Activated CD4-positive, alpha-beta T cell treated with anti-CD3 and anti-CD28 coated beads, Interleukin-2, amount 50 U/mL, for 1 hour (primary cell): ENCODE measurements at places on chromosomes 3 and 15.

DNA sequence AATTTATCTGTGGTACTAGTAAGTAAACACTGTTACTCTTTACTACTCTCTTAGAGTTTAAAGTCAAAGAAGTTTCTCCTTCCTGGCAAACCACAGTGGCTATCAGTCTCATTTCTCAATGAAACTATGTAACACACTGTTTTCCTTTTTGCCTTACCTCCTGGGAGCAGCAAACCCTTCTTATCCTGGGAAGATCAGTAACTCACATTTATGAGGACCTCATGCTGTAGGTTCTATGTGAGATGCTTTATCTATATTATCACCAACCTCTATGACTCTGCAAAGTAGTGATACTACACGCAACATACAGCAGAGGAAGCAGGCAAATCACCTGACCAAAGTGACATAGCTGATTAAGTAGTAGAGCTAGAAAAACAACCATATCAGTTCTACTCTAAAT lies 35.3 kb downstream of the PBRM1 start:
- DNase-seq = no peak

DNA sequence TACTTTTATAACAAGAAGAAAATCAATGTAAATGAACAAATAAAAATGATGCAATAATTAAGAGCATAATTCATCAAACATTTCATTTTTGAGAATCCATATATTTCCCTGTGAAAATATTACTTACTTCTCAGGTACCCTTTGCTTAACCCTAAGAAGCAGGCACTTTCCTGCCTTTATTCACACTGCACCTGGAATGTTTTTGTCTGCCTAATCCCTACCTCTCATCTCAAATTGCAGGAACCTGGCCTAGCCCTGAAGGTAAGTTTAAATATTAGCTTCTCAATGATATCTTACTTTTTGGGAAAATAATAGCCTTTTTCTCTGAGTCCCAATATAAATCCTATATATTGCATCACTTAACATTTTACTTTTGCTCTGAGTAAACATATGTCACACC lies 559.1 kb downstream of the FGF12 start:
- DNase-seq = no peak

DNA sequence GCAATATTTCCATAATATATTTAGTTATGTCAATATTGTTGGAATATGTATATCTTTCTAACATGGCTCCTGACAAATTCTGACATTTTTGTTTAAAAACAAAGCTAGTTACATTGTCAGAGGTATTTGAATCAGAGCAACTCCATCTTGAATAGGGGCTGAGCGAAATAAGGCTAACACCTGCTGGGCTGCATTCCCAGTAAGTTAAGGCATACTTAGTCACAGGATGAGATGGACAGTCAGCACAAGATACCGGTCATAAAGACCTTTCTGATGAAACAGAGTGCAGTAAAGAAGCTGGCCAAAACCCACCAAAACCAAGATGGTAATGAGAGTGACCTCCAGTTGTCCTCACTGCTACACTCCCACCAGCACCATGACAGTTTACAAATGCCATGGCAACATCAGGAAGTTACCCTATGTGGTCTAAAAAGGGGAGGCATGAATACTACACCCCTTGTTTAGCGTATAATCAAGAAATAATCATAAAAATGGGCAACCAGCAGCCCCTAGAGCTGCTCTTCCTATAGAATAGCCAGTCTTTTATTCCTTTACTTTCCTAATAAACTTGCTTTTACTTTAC lies 30.4 kb downstream of the RPL22L1 start:
- no peak for DNase-seq

DNA sequence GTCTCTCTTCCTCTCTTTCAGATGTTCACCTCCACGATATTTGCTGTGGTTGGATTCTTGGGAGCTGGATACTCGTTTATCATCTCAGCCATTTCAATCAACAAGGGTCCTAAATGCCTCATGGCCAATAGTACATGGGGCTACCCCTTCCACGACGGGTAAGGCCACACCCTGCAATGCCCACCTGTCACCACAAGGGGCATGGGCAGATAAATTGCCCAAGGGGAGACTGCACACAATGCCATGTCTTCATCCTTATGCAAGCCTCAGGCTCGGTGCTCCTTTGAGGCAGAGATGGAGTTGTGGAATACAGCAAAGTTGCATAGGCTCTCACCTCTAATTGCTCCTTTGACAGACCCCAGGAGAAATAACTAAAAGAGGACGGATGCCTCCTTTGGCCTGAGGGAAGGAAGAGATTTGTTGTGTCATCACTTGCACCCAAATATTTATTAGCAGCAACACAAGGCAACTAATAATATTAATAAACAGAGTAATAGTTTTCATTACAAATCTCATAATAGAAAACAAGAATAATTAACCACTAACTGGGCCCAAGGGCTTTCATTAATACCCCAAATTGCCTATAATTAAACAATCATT lies 13.2 kb downstream of the TM4SF4 start:
- no peak for DNase-seq

GRCh38 chr3:192844836-192845525 lies 72.7 kb downstream of the MB21D2 start:
- DNase-seq = no peak

DNA sequence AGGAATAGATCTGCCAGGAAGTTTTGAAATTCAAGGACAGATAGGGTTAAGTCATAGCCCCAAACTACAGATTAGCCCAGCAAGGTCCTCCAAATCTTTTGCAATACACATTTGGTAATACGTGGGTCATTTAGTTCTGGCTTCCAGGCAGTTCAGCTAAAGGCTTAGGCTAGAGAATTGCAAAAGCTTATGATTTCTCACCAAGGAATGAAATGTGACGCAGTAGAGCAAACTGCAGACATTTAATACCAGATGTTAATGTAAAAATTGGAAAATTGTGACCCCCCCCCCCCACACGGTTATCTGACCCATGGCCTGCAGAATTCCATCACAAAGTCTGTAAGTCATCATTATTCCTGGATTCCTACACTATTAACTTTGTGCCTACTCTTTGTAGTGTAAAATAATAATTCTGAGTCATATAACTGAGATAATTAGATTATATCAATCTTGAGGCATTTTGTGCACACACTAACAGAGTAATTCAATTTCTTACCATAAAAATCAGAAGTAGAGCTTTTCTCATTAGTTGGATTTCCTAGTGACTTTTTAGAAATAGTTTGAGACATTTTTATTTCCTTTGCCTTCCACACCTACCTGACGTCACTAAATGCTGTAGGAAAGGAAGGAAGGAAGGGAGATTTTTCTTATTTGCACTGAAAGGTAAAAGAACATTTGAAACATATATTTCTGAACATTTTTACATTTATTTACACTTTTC lies 235.2 kb downstream of the DTWD1 start:
- DNase-seq = no peak

GRCh38 chr15:69156736-69157381 lies 3.6 kb upstream of the GLCE start:
- no peak for DNase-seq

DNA sequence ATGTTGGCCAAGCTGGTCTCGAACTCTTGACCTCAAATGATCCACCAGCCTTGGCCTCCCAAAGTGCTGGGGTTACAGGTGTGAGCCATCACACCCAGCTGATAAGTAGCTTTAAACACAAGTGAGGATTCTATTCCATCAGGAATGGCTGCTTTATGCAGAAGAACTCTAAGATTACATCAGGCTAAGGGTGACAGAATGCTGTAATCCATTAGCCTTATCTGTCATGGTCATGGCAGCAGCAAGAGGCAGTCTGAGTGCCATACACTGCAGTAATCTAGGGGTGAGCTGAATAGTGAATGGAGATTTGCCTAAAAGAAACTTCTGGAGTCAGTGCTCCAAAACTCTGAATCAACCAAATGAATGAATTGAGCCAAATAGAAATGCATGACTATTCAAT lies 39.6 kb downstream of the LIPC start:
- no peak for DNase-seq

DNA sequence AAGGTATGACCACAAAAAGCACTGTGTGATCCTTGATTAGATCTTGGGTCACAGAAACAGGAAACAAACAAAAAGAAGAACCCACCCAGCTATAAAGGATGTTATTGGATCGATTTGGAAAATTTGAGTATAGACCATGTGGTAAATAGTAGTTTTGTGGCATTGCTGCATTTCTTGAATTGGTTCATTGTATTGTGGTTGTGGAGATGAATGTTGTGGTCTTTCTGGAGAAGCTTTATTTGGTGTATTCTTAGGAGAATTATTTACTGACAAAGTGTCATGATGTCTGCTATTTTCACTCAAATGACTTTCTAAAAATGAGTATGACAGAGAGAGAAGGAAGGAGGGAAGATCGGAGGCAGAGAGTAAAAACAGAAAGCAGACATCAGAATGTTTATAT lies 406.2 kb downstream of the CNTN4 start:
- DNase-seq = no peak

GRCh38 chr3:179105881-179106280 lies 34.3 kb upstream of the ZMAT3 start:
- DNase-seq = no peak

GRCh38 chr3:95123104-95123503 lies 1060.2 kb downstream of the NSUN3 start:
- no peak for DNase-seq

DNA sequence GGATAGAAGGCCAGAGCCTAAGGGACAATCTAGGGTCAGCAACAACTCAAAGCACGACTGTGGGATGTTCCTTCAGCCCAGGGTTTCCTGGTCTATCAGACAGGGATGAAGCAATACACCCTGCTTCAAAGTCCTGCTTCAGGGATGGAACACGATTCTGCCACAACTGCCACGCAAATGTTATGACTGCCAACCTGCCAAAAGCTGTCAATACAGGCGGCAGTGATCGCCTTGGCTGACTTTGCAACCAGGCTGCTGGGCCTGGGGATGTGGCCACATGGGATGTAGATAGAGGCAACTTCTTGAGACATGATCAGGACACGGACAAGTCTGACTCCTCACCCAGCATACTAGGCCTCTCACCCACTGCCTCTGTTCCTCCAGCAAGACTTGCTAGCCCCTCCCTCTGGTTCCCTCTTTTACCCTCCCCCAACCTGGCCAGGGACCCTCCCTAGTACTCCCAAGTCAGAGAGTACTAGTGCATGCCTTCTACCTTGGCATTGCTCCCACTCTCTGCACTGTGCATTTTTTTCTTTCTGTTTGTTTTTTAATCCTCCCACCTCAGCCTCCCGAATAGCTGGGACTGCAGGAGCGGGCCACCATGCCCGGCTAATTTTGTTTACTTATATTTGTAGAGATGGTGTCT lies 7.6 kb downstream of the CCDC12 start:
- no peak for DNase-seq

GRCh38 chr15:81091889-81092558 lies 42.0 kb upstream of the CFAP161 start:
- no peak for DNase-seq

- DNase-seq = no peak
These were observed 59.1 kb downstream of the SST start for GRCh38 chr3:187610981-187611511.

- no peak for DNase-seq
These were observed 335.2 kb downstream of the RORA start for GRCh38 chr15:60893886-60894285.

GRCh38 chr15:100346866-100347512 lies 5.2 kb upstream of the ADAMTS17 start:
- DNase-seq = no peak

DNA sequence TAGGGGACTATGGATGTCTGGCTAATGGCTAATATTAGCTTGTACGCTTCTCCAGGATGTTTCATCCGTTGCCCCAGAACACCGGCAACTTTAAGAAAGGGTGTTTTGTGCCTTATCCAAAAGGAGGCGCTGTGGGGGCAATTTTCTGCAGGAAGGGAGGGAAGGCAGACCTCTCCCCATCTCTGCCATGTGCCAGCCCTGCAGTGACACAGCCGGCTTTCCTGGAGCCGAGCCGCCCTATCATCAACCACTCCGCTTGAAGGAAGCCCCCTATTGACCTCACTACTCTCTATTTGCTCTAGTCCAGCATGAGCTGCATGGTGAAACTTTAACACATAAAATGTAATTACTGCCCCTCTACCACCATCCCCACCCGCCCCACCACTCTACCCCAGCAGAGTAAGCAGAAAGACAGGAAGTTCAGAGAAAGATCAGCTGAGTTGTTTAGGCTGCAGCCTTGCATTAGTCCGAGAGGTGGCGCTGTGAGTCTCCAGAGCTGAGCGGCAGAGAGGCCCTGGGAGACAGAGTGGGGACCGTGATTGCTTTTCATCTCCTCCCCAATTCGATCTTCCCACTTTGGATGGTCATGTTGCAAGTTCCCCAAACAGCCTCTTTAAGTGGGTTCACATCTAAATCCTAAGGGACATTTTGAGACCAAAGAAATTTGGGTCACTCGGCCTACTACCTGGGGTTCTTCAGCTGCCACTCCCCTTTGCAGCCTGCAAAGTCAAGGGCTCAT lies 24.5 kb upstream of the RAD18 start:
- peak; percentile 54 for DNase-seq

- DNase-seq = no peak
These were observed 28.9 kb downstream of the TKT start for GRCh38 chr3:53226841-53227407.

- no peak for DNase-seq
These were observed 766 bp upstream of the EMC4 start for GRCh38 chr15:34223904-34224596.

DNA sequence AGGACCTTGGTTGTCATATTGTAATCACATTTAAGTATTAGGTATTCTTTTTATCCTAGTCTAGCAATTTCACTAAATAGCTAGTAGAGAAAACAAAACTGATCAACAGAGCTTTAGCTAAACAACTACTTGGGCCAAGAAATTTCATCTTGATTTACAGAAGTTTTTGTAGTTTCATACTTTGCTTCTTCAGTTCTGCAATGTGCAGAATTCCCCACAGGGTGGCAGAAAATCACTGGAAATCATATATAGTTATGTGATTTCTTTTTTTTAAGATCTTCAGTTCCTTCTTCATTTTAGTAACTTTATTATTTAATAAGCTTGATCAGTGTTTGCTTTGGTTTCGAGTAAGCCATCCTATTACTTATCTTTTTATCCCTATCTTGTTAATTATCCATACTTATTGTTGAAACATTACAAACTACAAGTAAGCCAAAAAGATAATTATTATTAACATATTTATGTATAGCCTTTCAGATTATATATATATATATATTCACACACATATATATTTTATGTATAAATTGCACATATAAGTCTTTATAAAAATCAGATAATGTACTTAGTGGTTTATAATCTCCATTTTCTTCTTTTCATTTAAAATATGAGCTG lies 2.2 kb upstream of the BNIP2 start:
- DNase-seq = peak; percentile 44

GRCh38 chr15:52234596-52235541 lies 43.7 kb upstream of the GNB5 start:
- DNase-seq = peak; percentile 18
